ENCODE measurements at places on chromosomes 6 and 20. TPM values are rescaled to one million over a fixed set of nuclear protein-coding genes. Genes with fewer than 3 reads are reported as not detected.

- no peak for DNase-seq
Observed at GRCh38 chr6:10951675-10952282, 64.9 kb downstream of the SYCP2L start.

- no peak for DNase-seq
Observed at GRCh38 chr20:19978511-19979210, 38.5 kb upstream of the NAA20 start.

GRCh38 chr20:23114448-23115082 lies 28.4 kb upstream of the CD93 start:
- DNase-seq = no peak

DNA sequence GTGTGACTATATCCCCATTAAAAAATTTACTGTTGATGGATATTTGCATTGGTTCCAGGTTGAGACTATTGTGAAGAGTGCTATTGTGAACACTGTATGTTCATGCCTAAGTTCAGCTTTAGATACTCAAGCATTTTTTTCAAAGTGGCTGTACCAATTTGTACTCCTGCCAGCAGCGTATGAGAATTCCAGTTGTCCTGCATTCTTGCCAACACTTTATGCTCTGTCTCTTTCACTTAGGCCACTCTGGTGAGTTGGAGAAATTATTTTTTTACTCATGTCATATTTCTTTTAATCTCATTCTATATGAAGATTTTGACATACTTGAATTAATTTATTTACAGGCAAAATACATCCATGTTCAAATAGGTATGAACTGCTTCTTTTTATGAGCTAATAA lies 76.2 kb downstream of the JAG1 start:
- no peak for DNase-seq

DNA sequence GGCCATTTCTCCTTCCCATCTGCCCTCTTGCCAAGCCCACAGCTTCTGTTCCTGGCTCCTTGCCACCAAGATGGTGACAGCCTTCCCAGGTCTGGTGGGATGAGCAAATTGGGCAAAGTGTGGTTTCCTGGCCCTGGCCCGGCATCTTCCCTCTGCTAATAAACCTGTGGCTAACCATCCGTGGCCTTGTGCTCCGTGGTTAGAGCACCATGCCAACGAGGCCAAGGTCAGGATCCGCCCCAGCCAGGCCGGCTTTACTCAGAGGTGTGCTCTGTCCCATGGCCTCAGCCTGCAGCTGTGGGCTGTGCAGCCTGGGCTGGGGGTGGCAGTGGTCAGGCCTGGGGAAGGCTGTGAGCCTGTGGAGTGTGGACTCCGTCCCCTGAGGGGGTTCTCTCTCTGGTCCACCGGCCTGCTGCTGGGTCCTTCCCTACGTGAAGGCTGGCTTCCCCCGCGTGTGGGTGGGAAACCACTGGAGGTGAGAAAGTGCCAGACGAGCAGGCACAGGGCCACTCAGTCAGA lies 117.4 kb downstream of the VEGFA start:
- DNase-seq = peak; percentile 71

GRCh38 chr6:37667050-37667814 lies 30.5 kb downstream of the MDGA1 start:
- no peak for DNase-seq

DNA sequence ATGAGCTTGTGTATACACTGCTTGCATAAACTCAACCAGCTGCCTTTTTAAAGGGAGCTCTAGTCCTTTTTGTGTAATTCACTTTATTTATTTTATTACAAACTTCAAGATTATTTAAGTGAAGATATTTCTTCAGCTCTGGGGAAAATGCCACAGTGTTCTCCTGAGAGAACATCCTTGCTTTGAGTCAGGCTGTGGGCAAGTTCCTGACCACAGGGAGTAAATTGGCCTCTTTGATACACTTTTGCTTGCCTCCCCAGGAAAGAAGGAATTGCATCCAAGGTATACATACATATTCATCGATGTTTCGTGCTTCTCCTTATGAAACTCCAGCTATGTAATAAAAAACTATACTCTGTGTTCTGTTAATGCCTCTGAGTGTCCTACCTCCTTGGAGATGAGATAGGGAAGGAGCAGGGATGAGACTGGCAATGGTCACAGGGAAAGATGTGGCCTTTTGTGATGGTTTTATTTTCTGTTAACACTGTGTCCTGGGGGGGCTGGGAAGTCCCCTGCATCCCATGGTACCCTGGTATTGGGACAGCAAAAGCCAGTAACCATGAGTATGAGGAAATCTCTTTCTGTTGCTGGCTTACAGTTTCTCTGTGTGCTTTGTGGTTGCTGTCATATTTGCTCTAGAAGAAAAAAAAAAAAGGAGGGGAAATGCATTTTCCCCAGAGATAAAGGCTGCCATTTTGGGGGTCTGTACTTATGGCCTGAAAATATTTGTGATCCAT lies 15.3 kb downstream of the TNFAIP3 start:
- no peak for DNase-seq

GRCh38 chr6:151317103-151317994 lies 74.0 kb downstream of the ZBTB2 start:
- DNase-seq = no peak

GRCh38 chr6:6483733-6484132 lies 104.8 kb upstream of the LY86 start:
- no peak for DNase-seq

DNA sequence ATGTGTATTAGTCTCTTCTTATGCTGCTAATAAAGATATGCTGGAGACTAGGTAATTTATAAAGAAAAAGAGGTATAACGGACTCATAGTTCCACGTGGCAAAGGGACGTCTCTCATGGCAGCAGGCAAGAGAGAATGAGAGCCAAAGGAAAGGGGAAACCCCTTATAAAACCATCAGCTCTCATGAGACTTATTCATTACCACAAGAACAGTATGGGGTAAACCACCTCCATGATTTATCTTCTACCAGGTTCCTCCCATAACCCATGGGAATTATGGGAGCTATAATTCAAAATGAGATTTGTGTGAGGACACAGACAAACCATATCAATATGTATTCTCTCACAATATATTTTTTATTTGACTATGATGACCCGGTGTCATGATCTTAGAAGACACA lies 109.1 kb downstream of the UTRN start:
- no peak for DNase-seq

- DNase-seq = no peak
Observed at GRCh38 chr6:30127238-30128093, 8.5 kb upstream of the TRIM40 start.

DNA sequence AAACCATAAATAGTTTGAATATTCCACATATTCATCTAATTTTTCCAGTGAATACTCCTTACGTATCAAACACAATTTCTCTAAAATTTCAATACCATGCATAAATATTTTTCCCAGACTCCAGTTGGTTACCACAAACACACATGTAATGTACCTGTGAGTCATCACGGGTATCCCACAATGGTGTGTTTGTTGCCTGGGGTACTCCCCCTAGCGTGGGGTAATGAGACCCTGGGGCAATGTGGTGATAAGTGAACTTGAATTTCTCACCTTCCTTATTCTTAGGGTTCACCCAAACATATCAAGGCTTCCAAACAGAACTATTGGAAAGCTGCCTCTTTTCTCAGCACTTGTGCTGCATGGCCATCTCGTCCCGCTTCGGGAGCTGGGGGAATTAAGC lies 51.0 kb downstream of the STX7 start:
- DNase-seq = no peak

DNA sequence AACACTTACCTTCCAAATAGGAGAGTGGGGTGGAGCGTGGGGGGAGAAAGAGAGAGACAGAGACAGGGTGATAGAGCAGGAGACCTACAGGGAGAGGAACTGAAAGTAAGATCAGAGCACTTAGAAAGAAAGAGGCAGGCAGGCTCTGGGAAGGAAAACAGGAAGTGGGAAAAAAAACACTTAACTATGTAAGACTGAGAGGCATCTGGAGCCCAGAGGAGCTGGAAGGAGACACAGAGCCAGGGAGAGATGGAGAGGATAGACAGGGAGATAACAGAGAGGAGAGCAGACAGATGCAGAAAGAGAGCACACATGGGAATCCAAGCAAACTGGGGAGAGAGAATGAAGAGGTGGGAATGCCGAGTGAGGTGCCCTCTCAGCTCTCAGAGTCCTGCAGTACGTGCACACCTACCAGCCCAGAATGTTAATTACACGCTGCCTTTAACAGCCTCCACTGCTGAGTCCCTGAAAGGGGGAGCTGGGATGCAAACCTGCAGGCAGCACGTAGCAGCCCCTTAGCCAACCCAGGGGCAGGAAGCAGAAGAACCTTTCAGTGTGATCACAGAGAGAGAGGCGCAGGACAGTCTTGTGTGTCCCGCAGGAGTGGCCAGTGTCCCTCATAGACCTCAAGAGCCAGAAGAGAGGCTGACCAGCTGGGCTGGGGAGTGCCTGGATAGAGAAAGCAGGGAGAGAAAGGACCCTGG lies 132.7 kb upstream of the LRFN2 start:
- no peak for DNase-seq

DNA sequence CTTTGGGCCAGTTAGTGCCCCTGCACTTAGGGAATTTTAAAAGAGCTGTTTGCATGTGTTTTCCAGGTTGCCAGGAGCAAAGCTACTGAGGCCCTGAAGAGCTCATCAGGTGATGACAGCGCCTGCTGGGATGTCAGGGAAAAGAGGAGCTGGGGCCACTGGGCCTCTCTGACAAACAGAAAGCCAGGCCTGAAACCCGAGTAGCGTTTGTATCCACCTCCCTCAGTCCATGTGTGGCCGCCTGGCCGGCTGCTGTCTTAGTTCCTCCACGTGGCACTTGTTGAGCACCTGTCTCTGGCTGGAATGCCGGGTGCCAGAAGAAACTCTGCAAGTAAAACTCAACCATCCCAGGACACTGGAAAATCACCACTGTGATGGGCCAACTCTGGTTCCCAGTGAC lies 601.2 kb downstream of the CDH26 start:
- no peak for DNase-seq

GRCh38 chr6:24951811-24952299 lies 16.1 kb upstream of the RIPOR2 start:
- DNase-seq = no peak

DNA sequence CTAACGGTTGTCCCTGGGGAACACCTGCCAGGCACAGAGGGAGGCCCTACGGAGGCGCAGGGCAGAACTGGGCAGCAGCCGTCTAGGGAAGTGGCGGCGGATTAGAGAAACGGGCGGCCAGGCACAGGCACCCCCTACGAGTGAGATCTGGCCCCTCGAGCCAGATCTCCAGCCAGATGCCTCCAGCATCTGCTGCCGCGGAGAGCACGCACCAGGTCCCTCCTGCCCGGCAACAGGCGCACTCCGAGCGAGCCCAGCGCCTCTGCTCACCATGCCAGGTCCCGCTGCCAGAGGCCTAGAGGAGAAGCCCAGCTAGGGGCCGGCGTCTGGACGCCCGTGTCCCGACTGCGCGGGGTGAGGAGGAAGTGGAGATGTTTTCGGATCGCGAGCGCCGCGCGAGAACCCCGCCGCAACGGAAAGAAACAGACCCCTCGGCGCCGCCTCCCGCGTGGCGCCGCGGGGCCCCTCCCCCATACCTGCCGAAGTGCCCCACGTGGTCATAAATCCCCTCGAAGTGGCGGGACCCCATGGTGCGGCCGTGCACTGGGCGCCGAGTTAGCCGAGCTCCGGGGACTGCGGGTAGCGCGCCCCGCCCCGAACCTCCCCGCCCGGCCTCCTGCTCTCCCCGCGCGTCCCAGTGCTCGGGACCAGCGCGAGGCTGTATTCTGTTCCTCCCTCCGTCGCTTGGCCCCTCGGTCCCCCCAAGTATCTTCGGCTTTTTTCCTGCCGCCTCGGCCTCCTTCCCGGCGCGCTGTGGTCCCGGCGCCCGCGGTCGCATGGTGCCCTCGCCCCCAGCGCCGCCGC lies at the start of gene SLC22A16:
Gene SLC22A16 (minus strand): TSS at position 568 of the 804 bp plus-strand sequence. CDS start 39 bp downstream, at position 529.
- no peak for DNase-seq

GRCh38 chr6:106967936-106968555 lies 6.5 kb downstream of the CD24 start:
- DNase-seq = no peak

- DNase-seq = no peak
Observed at GRCh38 chr20:63854069-63854765, 7.1 kb upstream of the ABHD16B start.

- DNase-seq = no peak
Observed at GRCh38 chr6:141956868-141957267, 175.9 kb upstream of the GJE1 start.

GRCh38 chr6:146097586-146097985 lies 68.7 kb downstream of the GRM1 start:
- DNase-seq = no peak

DNA sequence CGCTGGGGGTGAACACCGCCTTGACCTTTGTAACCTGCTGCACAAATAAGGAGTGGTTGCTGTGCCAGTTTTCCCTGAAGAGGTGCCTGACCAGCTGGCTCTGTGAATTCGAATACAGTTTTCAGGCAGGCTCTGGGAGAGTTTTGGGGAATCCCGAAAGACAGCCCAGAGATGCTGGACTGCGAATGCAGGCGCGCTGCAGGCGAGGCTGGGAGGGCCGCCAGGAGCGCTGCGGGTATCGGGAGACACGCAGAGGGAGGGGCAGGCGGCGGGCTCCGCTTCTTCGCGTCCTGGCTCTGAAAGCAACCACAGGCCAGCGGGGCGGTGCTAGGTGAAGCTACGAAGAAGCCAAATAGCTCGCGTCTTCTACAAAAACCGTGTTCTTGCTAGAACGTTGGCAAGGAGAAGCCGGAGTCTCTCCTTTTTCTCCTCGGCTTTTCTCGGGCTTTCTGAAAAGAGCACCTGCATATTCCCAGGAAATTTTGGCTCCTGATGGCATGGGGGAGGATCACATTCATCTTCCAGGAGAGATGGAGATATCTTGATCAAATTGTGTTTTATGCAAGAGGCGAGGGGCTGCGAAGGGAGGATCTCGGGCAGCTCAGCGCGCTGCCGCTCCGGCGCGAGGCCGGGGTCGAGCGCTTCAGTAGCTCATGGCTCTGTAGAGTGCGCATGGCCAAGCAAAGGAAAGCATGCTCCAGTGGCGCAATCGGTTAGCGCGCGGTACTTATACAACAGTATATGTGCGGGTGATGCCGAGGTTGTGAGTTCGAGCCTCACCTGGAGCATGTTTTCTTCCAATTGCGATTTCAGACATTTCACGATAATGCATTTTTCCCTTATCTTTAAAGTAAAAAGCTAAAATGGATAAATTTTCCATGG lies 158.1 kb upstream of the ZNF184 start:
- no peak for DNase-seq

GRCh38 chr20:47141941-47142773 lies 214.3 kb downstream of the ZMYND8 start:
- no peak for DNase-seq

- DNase-seq = no peak
Observed at GRCh38 chr6:136250686-136251008, 536 bp upstream of the MTFR2 start.

GRCh38 chr6:132907914-132908313 lies 93.5 kb downstream of the RPS12 start:
- DNase-seq = no peak

DNA sequence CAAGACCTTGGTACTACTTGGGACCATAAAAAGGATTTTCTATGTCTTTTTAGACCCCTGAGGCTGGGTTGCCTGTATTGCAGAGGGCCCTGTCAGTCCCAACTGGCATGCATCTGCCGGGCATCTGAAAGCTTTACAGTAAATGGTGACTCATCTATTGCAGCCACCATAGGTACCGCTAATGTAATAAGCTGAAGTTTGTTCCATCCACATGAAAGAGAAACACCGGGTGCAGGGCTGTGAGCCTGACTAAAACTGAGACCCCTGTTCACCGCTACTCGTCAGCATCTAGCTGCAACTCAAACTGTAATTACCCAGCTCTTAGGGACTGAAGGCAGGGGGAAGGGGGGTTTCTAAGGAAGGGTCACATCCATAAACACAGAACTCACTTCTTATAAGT lies 49.5 kb downstream of the TRERF1 start:
- DNase-seq = peak; percentile 23

Gene PCK1
- total RNA-seq = 1,004 TPM

Gene HSPA12B
- 1.4 TPM for total RNA-seq

Gene GSTA2
- total RNA-seq = 45.2 TPM

Gene LAMP5
- not detected for total RNA-seq

Data from left lobe of liver (tissue), 2 donors.